ENCODE measurements at places on chromosomes 6 and 20. TPM values are rescaled to one million over a fixed set of nuclear protein-coding genes. Genes with fewer than 3 reads are reported as not detected.

- peaks cover 6% of the 10 kb centered on the region for H3K4me1 ChIP-seq
- no peaks in the 10 kb centered on the region for H3K36me3 ChIP-seq
- H3K27me3 ChIP-seq = no peaks in the 10 kb centered on the region
- H3K27ac ChIP-seq = no peak overlapping the region
- DNase-seq = peak; percentile 42
These were observed 660.4 kb downstream of the CD109 start for GRCh38 chr6:74356391-74356790.

- H3K36me3 ChIP-seq = no peaks in the 10 kb centered on the region
- DNase-seq = no peak
- H3K4me1 ChIP-seq = peaks cover 3% of the 10 kb centered on the region
- H3K4me3 ChIP-seq = no peak overlapping the region
- 0 out of 2 replicates have a peak, but pooled peaks cover 4% of the 10 kb centered on the region for H3K27me3 ChIP-seq
These were observed 54.8 kb downstream of the CTCFL start for GRCh38 chr20:57470212-57470522.

Gene CDC40
- total RNA-seq = 26.2 TPM

Gene SMLR1
- not detected for total RNA-seq

Gene OR12D3
- not detected for total RNA-seq

- peaks cover 7% of the 10 kb centered on the region for H3K4me1 ChIP-seq
- no peak for DNase-seq
- H3K4me3 ChIP-seq = no peak overlapping the region
- H3K27me3 ChIP-seq = no peaks in the 10 kb centered on the region
- H3K27ac ChIP-seq = no peak overlapping the region
These were observed 140.4 kb downstream of the SAMD5 start for GRCh38 chr6:147648916-147649315.

DNA sequence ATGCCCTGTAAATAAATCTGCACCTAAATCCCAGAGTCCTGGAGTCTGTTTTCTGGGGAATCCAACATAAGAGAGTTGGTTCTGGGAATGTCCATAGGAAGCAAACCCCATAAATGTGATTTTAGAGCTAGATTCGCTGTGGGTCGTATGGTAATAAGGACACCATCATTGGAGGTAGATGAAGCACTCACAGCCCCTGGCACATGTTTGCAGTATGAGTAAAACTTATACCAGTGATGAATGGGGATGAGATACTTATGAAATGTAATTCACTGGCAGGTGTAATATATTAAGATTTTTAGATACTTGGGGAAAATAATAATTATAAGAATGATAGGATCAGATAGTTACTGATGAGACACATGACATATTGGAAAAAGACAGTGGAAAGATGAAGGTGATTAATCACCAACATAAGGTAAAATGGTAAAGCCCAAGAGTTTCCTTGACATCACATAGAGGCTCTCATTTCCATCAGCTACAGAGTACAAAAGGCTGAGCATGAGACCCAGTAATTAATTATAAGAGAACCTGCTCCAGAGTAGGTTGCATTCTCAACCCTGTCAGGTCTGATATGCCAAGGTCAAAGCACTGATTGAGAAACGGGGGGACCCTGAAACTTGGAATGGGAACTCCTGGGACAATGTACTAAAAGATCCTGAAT lies 44.7 kb upstream of the THEMIS start:
- H3K27me3 ChIP-seq = no peaks in the 10 kb centered on the region
- H3K4me1 ChIP-seq = no peaks in the 10 kb centered on the region
- H3K36me3 ChIP-seq = no peaks in the 10 kb centered on the region
- DNase-seq = no peak

Data from HCT116 (cell line).